Activated naive CD8-positive, alpha-beta T cell treated with anti-CD3 and anti-CD28 coated beads for 36 hours (primary cell): ENCODE measurements at places on chromosomes 12 and 14. TPM values are rescaled to one million over a fixed set of nuclear protein-coding genes. Genes with fewer than 3 reads are reported as not detected.
A peak's percentile ranks its signal among the peaks of the same experiment; 100 is the strongest.

DNA sequence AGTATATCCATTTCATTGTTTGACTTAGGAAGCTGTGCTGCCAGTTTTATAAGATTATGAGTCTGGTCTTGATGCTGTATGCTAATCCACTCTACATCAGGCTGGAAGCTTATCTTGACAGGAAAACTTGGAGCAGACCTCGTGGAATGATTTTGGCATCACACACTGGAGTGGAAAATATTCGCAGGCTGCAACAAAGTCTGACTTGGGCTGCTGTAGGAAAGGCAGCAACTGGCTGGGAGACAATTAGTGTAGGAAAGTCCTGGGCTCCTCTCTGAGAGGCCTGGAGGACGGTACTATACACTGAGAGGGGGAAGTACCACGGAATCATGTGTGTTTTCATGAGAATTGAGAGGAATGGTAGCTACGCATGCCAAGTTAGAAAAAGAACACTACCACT lies 383.7 kb downstream of the ETNK1 start:
- H3K4me3 ChIP-seq: no peak overlapping the region
- H3K27ac ChIP-seq: no peak overlapping the region
- no peaks in the 10 kb centered on the region for H3K36me3 ChIP-seq
- no peak for DNase-seq
- no peaks in the 10 kb centered on the region for H3K4me1 ChIP-seq
- no peaks in the 10 kb centered on the region for H3K27me3 ChIP-seq

- DNase-seq: no peak
- no peaks in the 10 kb centered on the region for H3K4me1 ChIP-seq
- H3K4me3 ChIP-seq: no peak overlapping the region
- H3K27ac ChIP-seq: no peak overlapping the region
Observed at GRCh38 chr12:111798182-111798581, 31.4 kb downstream of the ALDH2 start.

GRCh38 chr12:21884936-21885335 lies 56.3 kb downstream of the ABCC9 start:
- H3K27ac ChIP-seq: no peak overlapping the region
- H3K4me3 ChIP-seq: no peak overlapping the region
- H3K4me1 ChIP-seq: no peaks in the 10 kb centered on the region
- H3K27me3 ChIP-seq: peaks cover 7% of the 10 kb centered on the region
- no peaks in the 10 kb centered on the region for H3K36me3 ChIP-seq

DNA sequence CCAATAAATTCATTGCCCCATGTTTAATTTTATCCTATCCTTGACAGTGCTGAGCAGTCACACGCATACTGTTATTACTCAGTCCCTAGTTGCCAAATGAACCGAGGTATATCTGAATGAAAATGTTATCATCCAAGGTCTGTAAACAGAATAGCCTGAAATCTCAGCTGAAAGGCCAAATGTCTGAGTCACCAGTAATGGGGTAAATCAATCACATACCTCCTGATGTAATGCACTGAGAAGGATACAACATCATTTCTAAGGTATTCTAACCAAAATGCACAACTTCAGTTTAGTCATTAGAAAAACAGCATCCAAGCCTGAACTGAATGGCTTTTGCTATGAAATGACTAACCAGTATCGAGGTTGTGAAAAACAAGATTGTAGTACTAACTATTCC lies 228.6 kb downstream of the DPF3 start:
- peaks cover 9% of the 10 kb centered on the region for H3K27me3 ChIP-seq
- H3K36me3 ChIP-seq: peaks cover 4% of the 10 kb centered on the region
- DNase-seq: no peak
- no peak overlapping the region for H3K4me3 ChIP-seq
- no peak overlapping the region for H3K27ac ChIP-seq

GRCh38 chr12:22034709-22035506 lies 11.1 kb upstream of the CMAS start:
- peaks cover 2% of the 10 kb centered on the region for H3K36me3 ChIP-seq
- no peak overlapping the region for H3K27ac ChIP-seq
- H3K4me3 ChIP-seq: no peak overlapping the region
- DNase-seq: no peak
- peaks cover 3% of the 10 kb centered on the region for H3K27me3 ChIP-seq
- peaks cover 10% of the 10 kb centered on the region for H3K4me1 ChIP-seq

- H3K4me3 ChIP-seq: no peak overlapping the region
- H3K4me1 ChIP-seq: no peaks in the 10 kb centered on the region
- H3K36me3 ChIP-seq: no peaks in the 10 kb centered on the region
Observed at GRCh38 chr12:5305886-5306545, 125.9 kb upstream of the NTF3 start.

GRCh38 chr14:100651999-100652508 lies 64.8 kb upstream of the BEGAIN start:
- H3K4me1 ChIP-seq: peaks cover 5% of the 10 kb centered on the region
- no peak overlapping the region for H3K27ac ChIP-seq
- no peaks in the 10 kb centered on the region for H3K36me3 ChIP-seq
- no peak for DNase-seq

DNA sequence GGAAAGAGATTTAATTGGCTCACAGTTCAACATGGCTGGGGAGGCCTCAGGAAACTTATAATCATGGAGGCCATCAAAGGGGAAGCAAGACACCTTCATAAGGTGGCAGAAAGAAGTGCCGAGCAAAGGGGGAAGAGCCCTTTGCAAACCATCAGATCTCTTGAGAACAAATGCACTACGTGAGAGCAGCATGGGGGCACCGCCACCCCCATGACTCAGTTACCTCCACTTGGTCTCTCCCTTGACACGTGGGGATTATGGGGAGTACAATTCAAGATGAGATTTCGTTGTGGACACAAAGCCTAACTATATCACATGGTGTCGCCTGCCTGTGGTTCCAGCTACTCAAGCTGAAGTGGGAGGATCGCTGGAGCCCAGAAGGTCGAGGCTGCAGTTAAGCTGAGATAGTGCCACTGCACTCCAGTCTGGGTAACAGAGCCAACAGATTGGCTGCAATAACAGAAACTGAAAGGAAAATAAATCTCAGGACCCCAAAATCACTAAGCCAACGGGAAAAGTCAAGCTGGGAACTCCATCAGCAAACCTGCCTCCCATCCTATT lies 10.0 kb upstream of the CDCA4 start:
- no peaks in the 10 kb centered on the region for H3K36me3 ChIP-seq
- no peak overlapping the region for H3K4me3 ChIP-seq
- H3K27ac ChIP-seq: no peak overlapping the region

DNA sequence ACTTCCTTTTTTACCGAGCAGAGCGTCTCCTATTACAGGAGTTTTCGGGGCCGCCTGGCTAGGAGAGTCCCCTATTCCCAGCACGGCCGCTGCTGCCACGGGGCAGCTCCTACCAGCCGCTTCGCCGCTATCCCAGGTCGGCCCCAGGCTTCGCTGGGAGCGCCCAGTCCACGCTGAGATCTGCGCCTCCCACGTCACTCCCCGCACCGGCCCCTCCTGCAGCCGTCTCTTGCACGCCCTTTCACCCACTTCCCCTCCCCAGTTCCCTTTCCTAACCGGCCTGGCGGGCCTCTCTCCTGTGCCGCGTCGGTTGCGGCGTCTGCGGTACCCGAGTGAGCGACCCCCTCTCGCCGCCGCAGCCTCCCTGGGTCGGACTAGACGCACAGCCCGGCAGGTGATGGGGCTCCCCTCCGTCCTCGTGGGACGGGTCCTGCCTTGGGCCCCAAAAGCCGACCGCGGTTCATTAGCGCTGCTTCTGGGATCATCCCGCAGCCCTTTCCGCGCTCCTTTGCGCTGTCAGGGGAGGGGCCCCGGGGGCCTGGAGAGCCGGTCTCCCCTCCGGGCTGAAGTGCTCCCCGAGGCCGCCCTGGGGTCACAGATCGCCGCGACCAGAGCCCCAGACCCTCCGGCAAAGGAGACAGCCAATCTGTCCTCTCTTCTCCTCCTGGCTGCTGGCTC lies 1318.4 kb downstream of the TMEM121 start:
- no peaks in the 10 kb centered on the region for H3K27me3 ChIP-seq
- no peaks in the 10 kb centered on the region for H3K36me3 ChIP-seq
- peak overlapping the region; percentile 89 for H3K27ac ChIP-seq
- peak overlapping the region; percentile 87 for H3K4me3 ChIP-seq
- DNase-seq: peak; percentile 62

- H3K27me3 ChIP-seq: no peaks in the 10 kb centered on the region
- H3K4me1 ChIP-seq: peaks cover 8% of the 10 kb centered on the region
- peaks cover 2% of the 10 kb centered on the region for H3K36me3 ChIP-seq
- H3K27ac ChIP-seq: peak overlapping the region; percentile 83
- H3K4me3 ChIP-seq: no peak overlapping the region
Observed at GRCh38 chr12:98612696-98613334, 19.3 kb downstream of the SLC25A3 start.

DNA sequence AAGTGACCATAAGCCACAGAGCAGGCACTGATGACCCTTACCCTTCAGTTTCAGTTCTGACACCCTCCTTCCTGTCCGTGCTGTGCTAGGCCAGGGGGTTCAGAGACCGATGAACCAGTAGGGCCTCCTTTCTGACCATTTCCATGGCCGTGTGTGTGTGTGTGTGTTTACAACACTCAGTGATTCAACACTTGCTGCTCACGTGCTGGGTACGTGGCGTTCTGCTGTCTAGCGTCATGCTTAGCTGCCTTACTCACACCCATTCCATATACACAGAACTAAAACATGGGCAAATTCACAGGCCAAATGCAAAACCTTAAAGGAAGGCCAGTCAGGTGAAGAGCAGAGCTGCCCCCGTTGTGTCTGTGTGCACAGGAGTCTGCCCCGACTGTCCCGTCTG lies 67.5 kb downstream of the DNAH10 start:
- H3K27me3 ChIP-seq: peaks cover 7% of the 10 kb centered on the region
- no peaks in the 10 kb centered on the region for H3K36me3 ChIP-seq
- H3K27ac ChIP-seq: no peak overlapping the region

DNA sequence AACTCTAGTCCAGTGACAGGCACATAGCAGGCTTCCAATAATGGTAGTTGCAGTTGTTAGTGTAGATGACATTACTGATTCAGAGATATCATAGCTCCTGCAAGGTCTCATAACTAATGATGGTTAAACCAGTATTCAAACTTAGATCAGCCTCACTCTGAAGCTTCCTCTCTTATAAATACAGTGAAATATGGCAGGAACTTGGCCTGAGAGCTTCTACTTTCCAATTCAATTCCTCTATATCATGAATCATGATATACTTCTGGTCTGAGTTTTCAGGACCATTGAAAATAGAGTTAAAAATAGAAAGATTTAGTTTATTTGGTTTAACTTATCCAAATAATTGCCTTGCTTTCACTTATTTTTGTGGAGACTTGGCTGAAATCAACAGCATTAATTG lies 167.5 kb upstream of the NOVA1 start:
- no peaks in the 10 kb centered on the region for H3K27me3 ChIP-seq
- no peak overlapping the region for H3K27ac ChIP-seq
- H3K36me3 ChIP-seq: no peaks in the 10 kb centered on the region
- H3K4me1 ChIP-seq: no peaks in the 10 kb centered on the region
- DNase-seq: no peak
- no peak overlapping the region for H3K4me3 ChIP-seq

DNA sequence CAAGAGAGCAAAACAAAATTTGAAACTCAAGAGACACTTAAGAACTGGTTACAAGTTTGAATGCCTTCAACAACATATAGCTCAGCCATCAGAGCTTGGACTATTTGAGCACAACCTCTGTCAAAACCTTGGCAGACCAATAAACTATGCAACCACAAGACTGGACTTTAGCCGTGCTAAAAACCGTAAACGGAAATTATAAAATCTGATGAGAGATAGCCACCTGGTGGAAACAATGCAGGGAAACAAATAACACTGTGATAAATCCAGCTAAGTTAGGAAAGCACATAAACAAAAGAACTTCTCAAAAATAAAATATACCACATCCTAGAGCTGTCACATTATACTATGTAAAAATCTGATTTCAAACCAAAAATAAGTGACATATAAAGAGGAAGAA lies 1074.2 kb upstream of the NOVA1 start:
- no peak overlapping the region for H3K4me3 ChIP-seq
- H3K27ac ChIP-seq: no peak overlapping the region
- no peaks in the 10 kb centered on the region for H3K27me3 ChIP-seq
- H3K4me1 ChIP-seq: no peaks in the 10 kb centered on the region
- DNase-seq: no peak

GRCh38 chr14:68528040-68528687 lies 264.7 kb downstream of the ZFP36L1 start:
- peaks cover 3% of the 10 kb centered on the region for H3K4me1 ChIP-seq
- H3K36me3 ChIP-seq: peaks cover 6% of the 10 kb centered on the region
- DNase-seq: no peak

GRCh38 chr12:62260733-62261683 lies 804 bp downstream of the USP15 start:
- H3K4me1 ChIP-seq: peaks cover 51% of the 10 kb centered on the region
- H3K27me3 ChIP-seq: no peaks in the 10 kb centered on the region
- peak; percentile 62 for DNase-seq

DNA sequence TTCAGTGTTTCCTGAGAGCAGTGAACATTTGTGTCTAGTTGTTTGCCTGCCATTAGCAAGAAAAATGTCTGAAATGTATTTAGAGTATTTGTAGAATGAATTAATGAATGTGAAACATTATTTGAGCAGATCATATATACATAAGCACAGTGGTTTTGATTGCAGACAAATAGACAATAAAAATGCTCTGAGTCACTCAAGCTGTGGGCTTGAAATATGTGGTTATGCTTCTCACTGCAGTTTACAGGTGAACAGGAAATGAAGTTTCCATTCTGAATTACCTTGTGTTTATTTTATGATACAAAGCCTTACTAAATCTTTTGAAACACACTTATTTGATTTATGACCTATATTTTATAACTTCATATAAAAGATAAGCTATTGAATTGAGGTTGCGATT lies 827.7 kb downstream of the TMTC2 start:
- no peaks in the 10 kb centered on the region for H3K27me3 ChIP-seq
- H3K36me3 ChIP-seq: no peaks in the 10 kb centered on the region
- no peak overlapping the region for H3K4me3 ChIP-seq
- DNase-seq: no peak
- H3K27ac ChIP-seq: no peak overlapping the region

DNA sequence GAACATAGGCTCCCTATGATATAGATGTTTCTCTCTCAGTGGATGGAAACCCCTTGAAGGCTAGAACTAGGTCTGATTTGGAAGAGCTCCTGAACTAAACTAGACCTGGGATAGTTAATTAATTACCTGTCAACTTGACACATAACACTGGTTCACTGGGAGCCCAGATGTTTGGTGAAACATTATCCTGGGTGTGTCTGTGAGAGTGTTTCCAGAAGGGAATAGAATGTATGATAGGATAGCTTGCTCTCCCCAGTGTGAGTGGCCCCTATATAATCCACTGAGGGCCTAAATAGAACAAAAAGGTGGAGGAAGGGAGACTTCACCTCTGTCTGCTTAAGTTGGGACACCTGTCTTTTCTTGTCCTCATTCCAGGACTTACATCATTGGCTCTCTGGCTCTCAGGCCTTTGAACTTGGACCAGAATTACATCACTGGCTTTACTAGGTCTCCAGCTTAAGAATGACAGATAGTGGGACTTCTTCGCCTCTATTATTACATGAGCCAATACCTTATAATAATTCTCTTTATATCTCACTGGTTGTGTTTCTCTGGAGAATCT lies 194.1 kb downstream of the KTN1 start:
- no peak overlapping the region for H3K4me3 ChIP-seq
- no peak overlapping the region for H3K27ac ChIP-seq
- peaks cover 2% of the 10 kb centered on the region for H3K4me1 ChIP-seq
- H3K27me3 ChIP-seq: peaks cover 7% of the 10 kb centered on the region
- DNase-seq: no peak
- no peaks in the 10 kb centered on the region for H3K36me3 ChIP-seq

The CTSG gene
- total RNA-seq: not detected

The ZFHX2 gene
- total RNA-seq: 1.1 TPM

The WIF1 gene
- total RNA-seq: 0.10 TPM

The PTGDR gene
- total RNA-seq: not detected

The SRGAP1 gene
- 0.02 TPM for total RNA-seq

The NKX2-1 gene
- not detected for total RNA-seq

The CD4 gene
- total RNA-seq: 2.5 TPM

The TRPV4 gene
- total RNA-seq: not detected
